ENCODE measurements at places on chromosomes 4 and X.

GRCh38 chrX:129825746-129826505 lies 17.8 kb downstream of the ZDHHC9 start:
- ATAC-seq = no peak

- ATAC-seq = no peak
Observed at GRCh38 chr4:180598281-180598680, 1644.9 kb upstream of the TENM3 start.

GRCh38 chr4:122668241-122668640 lies 47.4 kb upstream of the IL21 start:
- ATAC-seq = no peak

GRCh38 chr4:132669786-132670185 lies 479.3 kb upstream of the PCDH10 start:
- ATAC-seq = no peak

- ATAC-seq = no peak
Observed at GRCh38 chr4:124423160-124423559, 289.4 kb downstream of the ANKRD50 start.

GRCh38 chr4:3160438-3160837 lies 86.0 kb downstream of the HTT start:
- ATAC-seq = no peak

DNA sequence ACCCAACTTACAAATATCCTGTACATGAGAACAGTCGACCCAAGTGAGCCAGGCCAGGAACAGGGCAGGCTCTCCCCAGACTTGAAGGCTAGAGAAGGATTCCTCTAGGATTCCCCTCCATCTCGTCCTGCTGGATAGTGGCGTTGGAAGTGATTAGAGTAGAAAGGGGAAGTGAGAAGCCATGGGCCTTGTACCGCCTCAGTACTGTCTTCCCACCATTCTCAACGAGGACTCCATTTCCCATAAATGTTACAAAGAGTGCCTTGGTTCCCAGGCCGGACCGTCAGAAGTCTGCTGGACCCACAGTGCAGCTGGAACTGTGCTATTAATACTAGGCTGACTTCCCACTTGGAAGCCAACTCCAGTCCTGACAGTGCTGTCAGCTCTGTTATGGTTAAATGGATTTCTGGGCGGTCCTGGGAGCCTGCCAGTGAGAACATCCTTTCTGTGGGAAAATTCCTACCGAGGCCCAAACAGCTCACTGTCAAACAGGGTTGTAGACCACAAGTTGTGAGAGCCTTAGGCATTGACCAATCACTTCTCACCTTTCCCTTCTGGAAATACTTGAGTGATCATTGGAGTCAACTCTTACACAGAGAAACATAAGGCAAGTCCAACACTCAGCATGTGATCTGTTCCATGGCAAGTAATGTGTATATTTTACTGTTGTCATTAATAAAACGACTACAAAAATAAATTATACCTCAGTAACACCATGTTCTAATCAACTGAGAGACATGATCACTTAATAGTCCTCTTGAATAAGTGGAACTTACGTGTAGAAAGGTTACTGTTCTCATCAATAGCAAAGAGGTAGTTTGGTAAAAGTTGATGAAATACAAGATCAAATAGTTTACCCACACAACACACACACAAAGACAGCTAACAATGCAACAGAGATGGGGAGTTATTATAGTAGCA lies 58.4 kb downstream of the AMELX start:
- ATAC-seq = no peak

DNA sequence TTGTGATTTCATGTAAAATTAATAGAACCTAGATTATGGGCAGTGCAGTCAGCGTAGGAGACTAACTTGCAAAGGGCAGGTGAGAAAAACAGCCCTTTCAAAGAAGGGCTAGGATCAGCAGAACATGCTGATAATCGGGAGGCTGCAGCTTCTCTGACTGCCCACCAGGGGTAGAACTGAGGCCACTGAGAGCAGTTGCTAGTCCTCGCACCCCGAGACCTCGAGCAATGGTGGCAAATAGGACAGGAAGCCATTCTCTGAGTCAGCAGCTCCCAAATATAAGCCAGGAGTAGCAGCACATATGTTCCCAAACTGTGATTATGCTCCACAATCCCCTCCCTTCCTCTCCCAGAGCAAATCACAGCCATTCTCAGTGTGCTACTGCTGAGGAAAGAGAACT lies 186.5 kb downstream of the MSL3 start:
- ATAC-seq = no peak

- no peak for ATAC-seq
Observed at GRCh38 chr4:7333801-7334421, 100.8 kb downstream of the PSAPL1 start.

- no peak for ATAC-seq
Observed at GRCh38 chr4:103934178-103934789, 214.5 kb upstream of the TACR3 start.

GRCh38 chr4:24328711-24329110 lies 255.6 kb downstream of the DHX15 start:
- no peak for ATAC-seq

All from activated CD4-positive, CD25-positive, alpha-beta regulatory T cell treated with anti-CD3 and anti-CD28 coated beads, Interleukin-2, amount 50 U/mL, for 24 hours (primary cell).